Stimulated activated CD8-positive, alpha-beta memory T cell treated with anti-CD3 and anti-CD28 coated beads, Interleukin-4, amount 100 ng/mL, for 4 hours (primary cell): ENCODE measurements at places on chromosomes 11 and 22.

DNA sequence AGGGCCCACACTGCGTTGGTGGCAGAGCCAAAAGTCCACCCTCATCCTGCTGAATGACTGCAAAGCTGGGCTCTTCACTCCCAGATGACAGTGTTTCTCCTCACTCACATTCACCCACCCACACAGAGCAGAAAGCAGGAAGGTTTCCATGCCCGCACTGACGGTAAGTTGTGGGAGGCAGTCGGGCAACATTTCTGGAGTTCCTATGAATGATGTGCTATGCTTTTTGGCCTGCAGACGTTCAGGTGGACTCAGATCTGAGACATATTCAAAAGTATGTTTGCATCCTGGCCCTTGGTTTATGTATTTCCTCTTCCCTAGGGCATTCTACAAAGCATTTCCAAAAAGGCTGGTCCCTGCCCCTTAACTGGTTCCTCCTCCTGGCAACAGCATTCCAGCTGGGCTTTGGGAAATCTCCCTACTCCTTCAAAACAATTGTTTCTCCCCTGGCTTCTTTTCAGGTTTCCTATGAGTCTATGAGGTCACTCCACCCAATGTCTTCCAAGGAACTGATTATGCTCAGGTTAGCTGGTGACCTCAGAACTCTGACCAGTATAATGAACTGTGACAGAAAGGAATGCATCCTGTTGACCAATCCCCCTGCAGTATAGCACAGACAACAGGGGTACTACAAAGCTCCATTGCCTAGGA is 36.4 kb downstream of the PACSIN2 start:
- no peak for DNase-seq

DNA sequence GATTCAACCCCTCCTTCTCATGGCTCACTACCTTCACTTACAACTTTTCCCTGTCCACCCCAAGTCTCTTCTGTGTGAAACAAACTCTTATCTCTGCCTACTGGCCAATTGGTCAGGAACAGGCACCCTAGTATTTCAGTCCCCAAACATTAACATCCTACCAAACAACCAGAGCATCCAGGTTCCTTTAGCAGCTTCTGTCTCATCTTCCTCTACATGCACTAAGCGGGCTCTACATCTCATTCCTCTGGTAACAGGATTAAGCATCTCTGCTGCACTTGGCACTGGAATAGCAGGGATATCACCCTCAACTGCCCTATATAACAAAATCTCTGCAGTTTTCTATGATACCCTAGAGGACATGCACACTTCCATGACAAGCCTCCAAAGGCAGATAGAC is 116.2 kb downstream of the JRKL start:
- no peak for DNase-seq

GRCh38 chr11:126824035-126824607 is 176.4 kb downstream of the KIRREL3 start:
- no peak for DNase-seq

DNA sequence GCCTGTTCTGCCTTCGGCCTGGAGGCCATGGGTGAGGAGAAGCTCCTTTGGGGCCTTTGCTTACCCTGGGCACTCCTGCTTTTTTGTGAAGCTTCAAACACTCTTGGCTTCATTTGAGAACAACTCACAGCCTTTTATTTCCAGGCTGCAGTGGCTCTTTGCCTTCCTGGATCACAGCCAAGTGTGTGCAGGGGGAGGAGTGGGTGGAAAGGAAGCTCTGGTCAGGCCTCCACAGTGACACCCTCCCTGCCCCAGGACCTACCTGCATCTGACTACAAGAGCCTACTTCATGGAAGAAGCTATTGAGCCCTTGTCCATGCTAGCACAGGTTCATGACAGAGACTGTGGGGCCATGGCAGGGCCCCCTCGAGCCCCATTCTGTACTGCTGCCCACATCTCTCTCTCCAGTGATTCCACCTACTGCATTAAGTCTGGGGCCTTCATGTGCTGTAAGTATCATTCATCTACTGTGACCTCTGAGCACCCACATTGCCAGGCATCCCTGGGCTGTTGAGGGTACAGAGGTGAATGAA is 52.3 kb downstream of the GAB4 start:
- no peak for DNase-seq
